ENCODE measurements at places on chromosomes 16 and 17. TPM values are rescaled to one million over a fixed set of nuclear protein-coding genes. Genes with fewer than 3 reads are reported as not detected.

DNA sequence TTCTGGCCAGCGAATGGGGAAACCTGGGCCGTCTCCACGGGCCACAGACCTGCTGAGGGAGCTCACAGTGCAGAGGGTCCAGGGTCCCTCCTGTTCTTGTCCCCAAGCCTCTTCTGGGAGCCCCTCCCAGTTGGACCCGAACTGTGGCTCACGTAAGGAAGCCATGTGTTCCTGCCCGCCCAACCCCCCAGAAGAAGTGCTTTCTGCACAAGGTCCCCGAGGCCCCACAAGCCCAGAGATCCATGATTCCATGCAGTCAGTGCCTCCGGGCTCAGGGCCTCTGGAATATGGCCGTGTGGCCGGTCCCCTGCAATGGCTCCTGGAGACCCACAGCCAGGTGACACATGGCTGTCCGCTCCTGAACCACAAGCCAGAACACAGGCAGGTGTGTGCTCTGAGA is 272.4 kb downstream of the C16orf95 start:
- no peak for DNase-seq

DNA sequence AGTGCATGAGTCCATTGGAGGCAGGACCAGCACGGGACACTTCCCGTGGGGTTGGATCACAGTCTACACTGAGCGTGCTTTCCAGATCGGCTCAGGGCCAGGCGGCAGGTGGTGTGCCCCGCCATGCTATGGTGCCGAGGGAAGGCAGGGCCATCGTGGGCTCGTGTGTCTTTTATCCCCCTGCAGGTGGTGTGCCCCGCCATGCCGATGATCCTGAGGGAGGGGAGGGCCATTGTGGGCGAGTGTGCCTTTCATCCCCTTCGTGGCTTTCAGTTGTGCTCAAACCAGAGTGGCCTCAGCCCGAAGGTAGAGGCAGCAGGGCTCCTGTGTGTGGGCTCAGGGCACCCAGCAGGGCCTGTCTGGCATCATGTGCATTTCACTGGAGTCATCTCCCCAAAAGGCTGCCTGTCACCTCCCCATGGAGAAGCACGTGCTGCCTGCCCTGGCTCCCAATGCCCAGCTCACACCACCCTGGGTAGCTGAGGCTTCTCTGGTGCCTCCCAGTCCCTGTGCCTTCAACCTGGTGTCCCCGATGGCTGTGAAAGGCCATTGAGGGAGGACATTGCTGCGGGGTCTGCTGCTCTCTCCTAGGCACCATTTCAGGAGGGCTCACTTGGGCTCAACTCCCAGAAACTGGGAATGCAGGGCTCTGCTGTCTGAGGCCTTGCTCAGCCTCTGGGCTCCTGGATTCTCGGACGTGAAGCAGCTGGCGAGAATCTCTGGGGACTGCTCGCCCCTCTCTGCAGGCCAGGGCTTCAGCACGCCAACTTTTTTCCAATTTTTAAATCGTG is 207.6 kb downstream of the NPIPB11 start:
- DNase-seq, result no peak

GRCh38 chr16:56643080-56643778 is 4.8 kb downstream of the MT1A start:
- DNase-seq, result peak; percentile 81

DNA sequence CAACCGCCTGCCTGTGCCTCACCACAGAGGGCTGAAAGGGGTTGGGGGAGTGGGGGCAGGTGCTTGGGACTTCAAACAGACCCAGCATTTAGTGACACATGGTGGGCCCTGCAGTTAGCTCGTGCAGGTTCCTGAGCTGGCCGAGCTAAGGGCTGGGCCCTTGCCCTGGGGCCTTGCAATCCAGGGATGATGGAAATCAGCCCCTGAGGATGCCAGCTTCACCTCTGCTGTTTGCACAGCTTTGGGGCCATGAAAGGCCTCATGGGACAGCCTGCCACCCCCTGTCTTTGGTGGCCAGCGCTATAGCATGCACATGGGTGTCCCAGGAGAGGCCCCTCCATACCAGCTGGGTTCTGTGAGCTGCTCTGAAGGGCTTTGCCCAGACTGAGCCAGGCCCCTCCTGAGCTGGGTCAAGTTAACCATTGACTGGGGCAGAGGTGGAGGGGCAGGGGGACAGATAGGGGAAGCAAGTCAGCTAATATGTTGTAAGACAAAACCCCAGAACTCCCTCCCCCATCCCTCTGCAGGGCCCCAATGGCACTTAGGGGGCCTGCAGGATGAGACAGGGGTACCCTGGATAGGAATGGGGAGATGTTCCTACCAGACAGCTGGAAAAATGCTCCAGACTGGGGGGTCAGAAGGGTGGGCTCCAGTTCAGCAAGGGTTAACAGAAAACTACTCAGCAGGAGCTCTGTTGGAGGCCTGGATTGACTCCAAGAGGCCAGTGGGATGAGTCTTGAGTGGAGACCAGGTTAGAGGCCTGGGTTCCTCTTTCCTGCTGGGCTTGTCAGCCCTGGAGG is 692 bp downstream of the PRR15L start:
- DNase-seq, result no peak

- DNase-seq, result no peak
Observed at GRCh38 chr16:84082835-84083569, 33.7 kb downstream of the MBTPS1 start.

DNA sequence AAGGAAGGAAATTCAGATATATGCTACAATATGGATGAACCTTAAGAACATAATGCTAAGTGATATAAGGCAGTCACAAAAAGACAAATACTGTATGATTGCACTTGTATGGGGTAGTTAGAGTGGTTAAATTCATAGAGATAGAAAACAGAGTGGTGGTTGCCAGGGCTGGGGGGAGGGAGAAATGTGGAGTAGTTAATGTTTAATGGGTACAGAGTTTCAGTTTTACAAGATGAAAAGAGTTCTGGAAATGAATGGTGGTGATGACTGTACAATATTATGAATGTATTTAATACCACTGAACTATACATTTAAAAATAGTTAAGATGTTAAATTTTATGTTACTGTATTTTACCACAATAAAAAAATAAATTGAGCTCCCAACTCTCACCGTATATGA is 157.9 kb downstream of the TOX3 start:
- no peak for DNase-seq

GRCh38 chr16:18958621-18959029 is 25.1 kb upstream of the TMC7 start:
- DNase-seq, result no peak

DNA sequence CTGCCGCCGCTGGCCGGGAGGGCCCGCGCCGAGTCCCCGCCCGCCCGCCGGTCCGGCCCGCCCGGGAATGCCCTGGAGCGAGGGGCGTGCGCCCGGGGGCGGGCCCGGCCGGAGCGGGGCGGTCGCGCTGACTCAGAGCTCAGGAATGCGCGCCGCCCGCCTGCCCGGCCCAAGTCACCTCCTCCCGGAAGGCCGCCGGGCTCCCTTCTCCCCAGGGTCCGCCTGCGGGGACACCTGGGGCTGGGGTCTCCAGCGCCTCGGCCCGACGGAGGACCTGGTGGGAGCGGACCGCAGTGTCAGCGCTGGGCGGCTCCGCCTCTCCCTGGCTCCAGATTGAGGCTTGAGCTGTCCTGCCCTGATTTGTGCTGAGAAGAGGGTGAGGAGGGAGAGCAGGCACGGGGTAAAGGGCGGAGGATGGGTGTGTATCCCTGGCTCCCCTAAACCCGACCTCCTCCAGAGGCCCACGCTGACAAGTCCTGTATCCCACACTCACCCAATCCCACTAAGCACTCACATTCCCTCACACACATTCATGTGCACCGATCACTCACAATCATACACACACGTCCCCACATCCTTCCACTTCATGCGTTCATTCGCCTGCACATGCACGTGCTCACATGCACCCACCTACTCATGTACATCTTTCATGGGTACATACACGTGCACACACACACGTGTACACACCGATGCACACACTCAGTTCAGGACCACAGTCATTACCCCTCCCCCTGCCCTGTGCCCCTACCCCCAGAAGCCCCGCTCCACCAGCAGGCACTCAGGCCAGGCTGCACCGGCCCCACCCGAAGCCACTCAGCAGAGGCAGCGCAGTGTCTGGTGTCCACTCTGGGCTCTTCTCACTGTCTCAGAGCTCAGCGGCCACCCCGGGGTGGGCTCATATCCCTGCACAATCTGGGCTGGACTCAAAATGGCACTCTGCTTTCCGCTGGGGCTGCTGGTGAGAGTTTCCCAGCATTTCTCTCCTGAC is at the start of gene RHBDF1:
RHBDF1 (minus strand) TSS at position 71 of the 988 bp plus-strand sequence. CDS start 7,616 bp downstream, outside the sequence.
- DNase-seq, result no peak

DNA sequence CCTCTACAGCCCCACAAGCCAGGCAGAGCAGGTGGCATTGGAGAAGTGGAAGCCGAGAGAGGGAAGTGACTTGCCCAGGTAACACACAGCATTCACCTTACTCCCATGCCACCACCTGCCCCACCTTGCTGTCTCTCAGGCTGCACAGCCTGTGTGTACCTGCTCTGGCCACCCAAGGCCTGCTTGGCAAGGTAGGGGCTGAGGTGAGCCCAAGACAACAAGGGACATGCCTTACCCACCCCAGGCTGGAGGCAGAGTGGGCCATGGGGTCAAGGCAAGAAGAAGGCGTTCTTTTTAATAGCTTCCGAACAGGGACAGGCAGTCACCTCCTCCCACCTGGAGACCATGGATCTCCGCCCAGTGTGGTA is 40.1 kb downstream of the IRX3 start:
- DNase-seq, result no peak

- peak; percentile 51 for DNase-seq
Observed at GRCh38 chr17:68349157-68349556, 57.9 kb downstream of the ARSG start.

DNA sequence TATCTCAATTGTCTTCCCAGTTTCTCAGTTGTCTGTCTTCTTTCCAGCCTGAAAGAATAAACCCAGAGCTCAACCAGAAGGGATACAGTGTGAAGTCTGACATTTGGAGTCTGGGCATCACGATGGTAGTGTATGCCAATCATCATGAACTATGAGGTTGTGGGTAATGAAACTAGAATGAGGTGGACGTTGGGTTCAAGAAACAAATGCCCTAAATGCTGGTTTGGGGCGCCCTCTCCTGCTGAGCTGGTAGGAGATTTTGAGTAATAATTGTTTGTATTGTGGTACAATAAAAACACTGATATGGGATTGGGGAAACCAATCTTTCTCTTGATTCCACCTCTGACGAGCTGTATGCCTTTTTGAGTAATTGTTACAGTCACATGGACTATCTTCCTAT is 110.4 kb downstream of the MAP2K6 start:
- DNase-seq, result no peak

- DNase-seq, result no peak
Observed at GRCh38 chr17:39564211-39564848, 43.4 kb downstream of the NEUROD2 start.

- DNase-seq, result no peak
Observed at GRCh38 chr17:77943971-77944370, 14.5 kb upstream of the TNRC6C start.

GRCh38 chr17:7557775-7558543 is 591 bp upstream of the TNFSF13 start:
- no peak for DNase-seq

- DNase-seq, result peak; percentile 52
Observed at GRCh38 chr17:44345454-44346026, 438 bp downstream of the GRN start.

GRCh38 chr17:73795730-73796129 is 151.5 kb upstream of the SDK2 start:
- DNase-seq, result no peak

DNA sequence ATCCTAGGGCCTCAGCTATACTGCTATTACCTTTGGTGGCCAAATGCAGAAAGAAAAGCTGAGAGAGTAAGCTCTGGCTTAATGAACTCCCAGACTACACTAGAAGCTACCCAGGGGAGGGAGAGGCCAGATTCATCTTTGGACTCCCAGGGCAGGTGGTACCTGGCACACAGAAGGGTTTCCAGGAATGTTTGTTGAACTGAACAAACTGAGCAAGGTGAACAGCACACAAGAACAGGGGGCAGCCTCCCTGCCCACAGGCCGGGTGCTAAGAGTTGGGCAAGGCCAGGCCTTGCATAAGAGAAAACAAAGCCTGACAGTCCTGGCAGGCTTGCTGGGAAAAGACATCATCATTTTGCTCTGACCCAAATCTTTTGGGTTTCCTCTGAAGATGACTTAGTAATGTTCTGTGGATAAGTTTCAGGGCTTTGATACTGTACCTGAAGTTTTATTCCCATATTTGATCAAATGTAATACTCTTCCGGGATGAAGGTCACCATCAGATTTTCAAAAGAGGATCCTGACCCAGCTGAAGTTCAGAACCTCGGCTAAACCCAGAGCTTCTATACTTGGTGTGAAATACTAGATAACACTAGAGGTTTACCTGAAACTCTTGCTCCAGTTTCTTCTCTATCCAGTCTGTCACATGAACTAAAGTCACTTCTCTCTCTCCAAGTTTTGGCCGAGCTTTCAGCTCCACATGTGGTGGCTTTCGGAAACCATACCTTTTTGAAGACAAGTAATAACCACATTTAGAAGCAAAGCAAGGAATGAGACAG is 20.5 kb upstream of the ERN1 start:
- no peak for DNase-seq

- DNase-seq, result no peak
Observed at GRCh38 chr17:4711661-4712181, 1.3 kb downstream of the ARRB2 start.

DNA sequence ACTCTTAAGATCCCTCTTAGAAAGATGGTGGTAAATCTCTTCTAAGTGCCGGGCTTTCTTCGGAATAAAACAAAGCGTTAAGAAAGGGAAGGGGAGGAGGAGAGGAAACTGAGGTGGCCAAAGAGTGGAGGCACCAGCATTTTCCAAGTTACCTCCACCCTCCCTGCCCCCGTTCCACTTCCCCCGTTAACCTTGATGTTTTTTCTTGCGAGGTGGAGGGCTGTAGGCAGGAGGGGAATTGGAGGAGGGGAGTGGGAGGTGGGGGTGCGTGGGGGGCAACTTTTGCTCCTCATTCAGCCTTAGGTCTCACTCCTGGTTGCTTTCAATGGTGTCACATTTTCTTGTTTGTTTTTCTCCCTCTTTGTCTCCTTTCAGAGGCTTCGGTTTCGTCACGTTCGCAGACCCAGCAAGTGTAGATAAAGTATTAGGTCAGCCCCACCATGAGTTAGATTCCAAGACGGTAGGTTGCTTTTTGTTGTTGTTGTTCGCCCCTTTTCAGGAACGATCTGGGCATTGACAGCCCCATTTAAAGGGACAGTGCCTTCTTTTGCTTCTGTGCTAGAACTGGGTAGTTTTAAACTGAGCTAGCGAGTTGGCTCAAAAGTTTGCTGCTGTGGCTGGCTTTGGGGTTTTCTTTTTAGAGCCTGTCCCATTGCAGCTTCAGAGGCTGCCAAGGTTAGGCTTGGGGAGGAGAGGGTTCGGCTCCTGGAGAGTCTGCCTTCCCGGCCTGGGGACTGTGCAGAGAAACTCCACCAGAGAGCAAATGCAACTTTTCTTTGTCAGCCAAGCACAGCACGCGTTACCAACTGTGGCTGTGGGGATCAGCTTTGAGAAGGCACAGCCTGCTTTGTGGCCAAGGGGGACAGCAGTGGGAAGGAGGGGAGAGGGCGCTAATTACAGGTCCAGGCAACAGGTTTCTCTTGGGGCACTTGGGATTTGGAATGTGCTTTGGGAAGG is 1.9 kb downstream of the MSI2 start:
- no peak for DNase-seq

MYH8 gene
- total RNA-seq, result not detected

TNS4 gene
- total RNA-seq, result 3.7 TPM

CMTM2 gene
- total RNA-seq, result 0.97 TPM

CACNG3 gene
- not detected for total RNA-seq
